Adipose tissue (tissue), 3 donors: ENCODE measurements at places on chromosomes 16 and 17. TPM values are rescaled to one million over a fixed set of nuclear protein-coding genes. Genes with fewer than 3 reads are reported as not detected.

The LAT gene
- 4.2 TPM for polyA plus RNA-seq

The HAGHL gene
- polyA plus RNA-seq, result 2.0 TPM

The HAP1 gene
- 0.22 TPM for polyA plus RNA-seq

The ADGRG1 gene
- polyA plus RNA-seq, result 51.4 TPM

The RNF157 gene
- polyA plus RNA-seq, result 12.3 TPM

The PFAS gene
- 9.3 TPM for polyA plus RNA-seq

The ARL5C gene
- polyA plus RNA-seq, result not detected

The VTN gene
- 2.1 TPM for polyA plus RNA-seq

The TBC1D3E gene
- polyA plus RNA-seq, result not detected

The ABR gene
- 36.4 TPM for polyA plus RNA-seq

The TSPAN10 gene
- polyA plus RNA-seq, result 0.79 TPM
